CMK (cell line): ENCODE measurements at places on chromosomes 2 and 18.

GRCh38 chr2:129396980-129397599 is 582.4 kb upstream of the RAB6C start:
- DNase-seq = no peak

DNA sequence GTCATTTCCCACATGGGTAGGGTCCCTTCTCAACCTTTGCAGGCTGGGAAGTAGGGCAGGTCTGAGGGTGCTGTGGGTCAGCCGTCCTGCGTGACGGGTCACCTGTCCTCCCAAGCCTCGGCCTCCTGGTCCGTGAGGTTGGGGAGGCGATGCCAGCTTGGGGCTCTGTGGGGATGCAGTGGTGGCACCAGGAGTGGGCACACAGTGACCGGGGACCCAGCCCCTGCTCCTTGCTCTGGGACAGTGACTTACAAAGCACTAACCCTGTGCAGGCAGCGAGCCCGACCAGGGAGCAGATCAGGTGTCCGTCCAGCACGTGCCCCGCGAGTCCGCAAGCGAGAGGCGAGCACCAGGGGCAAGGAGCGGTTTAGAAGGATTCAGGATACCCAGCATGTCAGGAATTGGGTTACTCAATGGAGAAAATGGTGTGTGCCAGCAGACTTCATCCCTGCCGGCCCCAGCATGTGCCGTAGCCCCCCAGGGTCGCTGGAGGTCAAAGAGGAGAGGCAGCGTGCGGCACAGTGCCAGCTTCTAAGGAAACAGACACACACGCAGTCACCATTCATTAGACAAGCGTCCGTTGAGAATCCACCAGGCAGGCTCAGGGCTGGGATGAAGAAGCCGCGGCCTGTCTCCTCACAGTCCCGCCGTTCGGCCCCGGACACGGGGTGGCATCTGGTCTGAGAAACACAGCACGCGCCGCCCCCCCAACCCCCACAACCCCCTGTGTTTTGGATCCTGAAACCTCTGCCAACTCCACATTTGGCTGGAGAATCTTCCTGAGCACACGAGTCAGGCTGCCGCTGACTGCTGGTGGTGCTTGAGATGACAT is 11.7 kb downstream of the COLEC11 start:
- no peak for DNase-seq

GRCh38 chr2:113979191-113980128 is 89.6 kb downstream of the ACTR3 start:
- DNase-seq = no peak

GRCh38 chr2:46569061-46569560 is 89.7 kb downstream of the TMEM247 start:
- DNase-seq = peak; percentile 70

- DNase-seq = no peak
Measured at GRCh38 chr2:29920130-29920577, 1.2 kb downstream of the ALK start.

DNA sequence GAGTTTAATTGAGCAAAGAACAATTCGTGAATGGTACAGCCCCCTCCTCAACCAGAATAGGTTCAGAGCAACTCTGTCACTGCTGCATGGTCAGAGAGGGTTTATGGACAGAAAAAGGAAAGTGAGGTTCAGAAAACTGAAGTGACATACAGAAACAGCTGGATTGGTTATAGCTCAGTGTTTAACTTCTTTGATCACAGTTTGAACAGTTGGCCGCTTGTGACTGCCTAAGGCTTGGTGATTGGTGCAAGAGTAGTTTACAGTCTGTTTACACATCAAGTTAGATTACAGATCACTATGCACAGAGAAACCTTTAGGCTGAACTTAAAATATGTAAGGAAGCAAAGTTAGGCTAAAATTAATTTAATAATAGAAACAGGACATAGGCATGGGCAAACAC is 459.2 kb downstream of the KCNJ3 start:
- DNase-seq = no peak

GRCh38 chr2:16218625-16219024 is 278.3 kb downstream of the MYCN start:
- no peak for DNase-seq

GRCh38 chr18:21163647-21164547 is 52.3 kb upstream of the ROCK1 start:
- DNase-seq = no peak

DNA sequence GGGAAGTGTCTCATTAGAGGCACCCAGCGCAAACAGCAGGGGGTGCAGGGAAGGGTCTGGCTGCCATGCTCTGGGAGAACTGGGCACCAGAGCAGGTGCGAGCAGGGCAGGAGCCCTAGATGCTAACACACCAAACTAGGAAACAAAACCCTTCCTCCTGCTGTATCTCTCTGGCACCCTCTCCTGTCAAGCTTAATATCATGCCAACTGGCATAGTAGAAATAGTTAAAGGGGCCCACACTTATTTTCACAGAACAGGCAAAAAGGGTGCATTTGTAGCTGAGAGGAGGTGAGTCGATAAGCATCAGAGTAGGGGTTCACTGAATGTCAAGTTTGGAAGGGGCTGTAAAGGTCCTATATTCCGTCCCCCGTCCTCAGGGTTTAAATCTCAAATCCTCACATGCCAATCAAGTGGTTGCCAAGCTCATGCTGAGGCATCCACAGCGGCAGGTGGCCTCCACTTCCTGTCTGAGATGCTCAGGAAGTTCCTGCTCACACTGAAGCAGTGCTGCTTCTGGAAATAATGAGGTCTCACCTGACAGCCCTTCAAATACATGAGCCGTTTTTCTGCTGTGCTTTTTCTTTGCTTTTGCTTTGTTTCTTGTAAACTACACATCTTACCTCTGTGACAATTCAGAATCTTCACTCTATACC is 14.9 kb upstream of the ACKR3 start:
- no peak for DNase-seq

DNA sequence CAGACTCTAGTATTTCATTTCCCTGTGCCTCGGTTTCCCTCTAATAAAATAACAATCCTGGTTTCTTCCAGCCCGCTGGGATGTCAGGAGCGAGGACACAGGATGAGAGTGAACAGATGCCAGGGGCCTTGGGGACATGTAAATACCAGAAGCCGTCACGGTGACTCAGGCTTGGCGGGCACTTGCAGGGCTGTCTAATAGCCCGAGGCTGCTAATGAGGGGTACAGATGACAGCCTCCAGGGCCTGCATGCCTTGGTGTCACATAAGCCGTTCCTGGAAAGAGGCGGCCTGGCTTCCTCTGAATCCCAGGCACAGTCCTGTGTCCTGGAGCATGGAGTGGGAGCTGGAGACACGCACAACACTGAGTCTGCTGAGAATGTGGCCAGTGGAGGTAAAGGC is 28.2 kb downstream of the HS1BP3 start:
- DNase-seq = no peak

DNA sequence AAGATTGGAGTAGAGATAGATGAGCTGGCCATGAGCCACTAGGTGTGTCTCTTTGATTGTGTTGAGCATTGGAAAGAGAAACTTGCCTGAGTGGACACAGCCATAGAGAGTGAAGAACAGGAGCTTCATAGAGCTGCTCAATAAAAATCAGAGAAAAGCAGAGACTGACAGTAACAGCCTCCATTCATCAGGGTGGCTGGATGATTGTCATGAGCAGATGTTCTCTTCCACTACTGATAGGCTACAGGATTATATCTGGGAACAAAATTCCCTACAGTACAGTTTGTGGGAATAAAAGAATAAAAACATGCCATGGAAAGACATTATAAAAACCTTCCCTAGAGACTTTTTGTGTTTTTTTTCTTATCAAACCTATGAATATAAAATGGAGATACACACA is 404.8 kb upstream of the ACVR2A start:
- no peak for DNase-seq

GRCh38 chr2:239935789-239936758 is 89.1 kb downstream of the NDUFA10 start:
- no peak for DNase-seq
